Fibroblast of lung (primary cell): ENCODE measurements at places on chromosomes 3 and 15. TPM values are rescaled to one million over a fixed set of nuclear protein-coding genes. Genes with fewer than 3 reads are reported as not detected.

CCR5 gene
- under 0.01 TPM in 2 replicates for total RNA-seq

CLDN16 gene
- total RNA-seq = under 0.01 and 0.33 TPM in 2 replicates

BOC gene
- total RNA-seq = 2.1 and 3.9 TPM in 2 replicates

POLR2H gene
- 59.6 and 62.4 TPM in 2 replicates for total RNA-seq

C3orf49 gene
- total RNA-seq = not detected in 2 replicates

MAP1A gene
- 70.4 and 201 TPM in 2 replicates for total RNA-seq

CPN2 gene
- not detected in 2 replicates for total RNA-seq

COPS2 gene
- total RNA-seq = 92.2 and 103 TPM in 2 replicates
